Kasumi-1 (cell line): ENCODE measurements at places on chromosomes 2 and 18.
A peak's percentile ranks its signal among the peaks of the same experiment; 100 is the strongest.

DNA sequence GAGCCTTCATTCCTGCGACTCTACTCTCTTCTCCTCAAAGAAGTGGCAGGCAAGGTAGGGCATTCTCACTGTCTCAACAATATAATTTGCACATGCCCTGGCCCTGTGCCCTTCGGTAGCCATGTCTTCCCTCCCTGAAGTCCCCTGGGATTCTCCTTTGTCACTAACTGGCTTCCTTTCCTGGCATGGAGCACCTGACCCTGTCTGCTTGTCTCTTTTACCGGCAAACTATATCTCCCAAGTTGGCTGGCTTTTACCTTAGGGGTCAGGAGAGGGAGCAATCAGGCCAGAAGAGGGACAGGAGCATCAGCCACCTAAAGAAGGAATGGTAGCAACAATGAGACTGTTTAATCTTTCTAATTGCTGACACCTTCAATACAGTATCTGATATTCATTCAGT lies 51.9 kb upstream of the RMDN2 start:
- DNase-seq: no peak

- no peak for DNase-seq
These were observed 267.5 kb downstream of the TGIF1 start for GRCh38 chr18:3717376-3718025.

DNA sequence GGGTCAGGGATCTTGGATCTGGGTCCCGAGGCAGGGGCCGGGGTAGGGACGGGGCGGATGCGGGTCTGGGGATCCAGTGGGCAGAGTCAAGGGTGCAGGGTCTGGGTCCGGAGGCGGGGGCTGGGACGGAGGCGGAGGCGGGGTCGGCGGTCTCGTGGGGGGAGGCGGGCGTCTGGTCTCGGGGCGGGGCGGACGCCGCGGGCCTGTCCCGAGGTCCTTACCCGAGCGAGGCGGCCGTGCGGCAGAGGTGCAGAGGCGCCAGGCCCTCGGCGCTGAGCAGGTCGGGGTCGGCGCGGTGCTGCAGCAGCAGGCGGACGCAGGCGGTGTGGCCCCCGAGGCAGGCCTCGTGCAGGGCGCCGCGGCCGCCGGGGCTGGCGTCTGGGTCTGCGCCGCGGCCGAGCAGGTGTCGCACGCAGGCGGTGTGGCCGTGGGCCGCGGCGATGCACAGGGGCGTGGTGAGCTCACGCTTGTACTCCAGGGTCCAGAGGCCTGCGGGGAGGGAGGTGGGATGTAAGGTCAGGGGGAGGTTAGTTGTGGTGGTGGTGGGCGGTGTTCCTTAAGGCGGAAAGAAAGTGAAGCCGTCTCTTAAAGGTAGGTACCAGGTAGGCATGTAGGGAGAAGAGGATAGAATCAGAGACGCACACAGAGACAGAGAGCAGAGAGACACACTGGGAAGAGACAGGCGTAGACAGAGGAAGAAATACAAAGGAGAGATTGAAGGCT lies 26.6 kb downstream of the ASB18 start:
- no peak for DNase-seq

GRCh38 chr18:1308686-1309085 lies 404.0 kb downstream of the ADCYAP1 start:
- peak; percentile 11 for DNase-seq

DNA sequence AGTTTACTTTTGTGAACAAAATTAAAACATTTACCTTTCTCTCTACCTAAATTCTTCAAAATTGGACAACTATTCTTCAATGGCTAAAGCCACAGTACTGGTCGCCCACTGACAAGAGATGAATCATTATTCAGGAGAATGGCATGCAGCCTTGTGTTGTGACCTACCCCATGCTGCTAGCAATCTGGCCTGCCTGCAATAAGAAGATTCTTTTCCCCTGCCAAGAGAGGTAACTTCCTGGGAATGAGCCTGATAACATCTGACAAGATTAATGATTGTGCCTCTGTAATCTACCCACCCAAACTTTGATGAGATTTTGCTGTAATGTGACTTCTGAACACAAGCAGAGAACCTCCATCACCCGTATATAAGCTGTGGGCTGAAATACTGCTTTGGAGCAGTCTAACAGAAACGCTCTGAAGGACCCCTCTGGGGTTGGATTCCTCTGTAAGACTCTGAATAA lies 47.0 kb upstream of the ST3GAL5 start:
- no peak for DNase-seq

DNA sequence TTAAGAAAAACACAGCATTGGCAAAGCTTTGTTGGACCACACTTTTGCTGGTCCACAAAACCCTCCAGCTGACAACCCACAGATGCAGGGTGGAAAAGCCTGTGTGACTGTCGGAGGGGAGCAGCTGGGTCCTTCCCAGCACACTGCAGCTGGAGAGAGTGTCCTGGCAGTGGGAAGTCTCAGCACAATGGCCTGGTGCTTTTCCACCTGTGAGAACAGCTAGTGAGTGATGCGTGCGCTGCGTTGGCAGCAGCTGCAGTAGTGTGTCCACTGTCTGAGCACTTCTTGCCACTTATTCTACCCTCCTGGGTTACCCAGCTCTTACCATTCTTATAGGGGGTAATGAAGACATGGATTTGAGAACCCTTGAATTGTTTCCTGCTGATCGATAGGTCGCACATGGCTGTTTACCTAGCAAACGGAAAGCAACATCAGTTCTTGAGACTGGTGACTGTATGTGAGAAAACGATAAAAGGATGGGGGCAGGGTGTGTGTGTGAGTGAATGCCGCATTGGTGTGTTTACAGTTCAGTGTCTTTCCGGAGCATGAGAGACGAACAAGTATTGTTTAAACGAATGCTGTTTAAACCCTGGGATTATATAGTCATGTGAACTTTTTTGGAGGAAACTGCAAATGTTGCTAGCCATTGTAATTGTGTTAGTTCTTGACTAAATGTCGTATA lies 69.7 kb downstream of the LYPD6 start:
- no peak for DNase-seq

- no peak for DNase-seq
These were observed 231.8 kb upstream of the MYT1L start for GRCh38 chr2:2562867-2563266.

DNA sequence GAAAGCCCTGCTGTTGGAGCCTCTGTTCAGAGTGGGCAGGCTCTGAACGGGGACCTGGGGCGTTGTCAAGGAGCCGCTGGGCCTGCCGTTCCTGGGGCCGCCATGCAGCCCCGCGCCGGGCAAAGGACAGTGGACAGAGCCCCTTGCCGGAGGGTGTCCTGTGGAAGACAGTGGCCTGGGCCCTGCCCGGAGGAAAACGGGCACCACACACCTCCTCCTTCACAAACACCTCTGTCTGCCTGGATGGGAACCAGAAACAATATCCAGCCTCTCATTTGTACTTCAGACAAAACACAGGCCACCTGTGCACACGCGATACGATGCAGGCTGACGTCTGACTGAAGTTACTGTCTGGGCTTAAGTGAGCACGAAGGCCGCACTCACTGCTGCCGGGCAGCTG lies 233.7 kb downstream of the TWIST2 start:
- no peak for DNase-seq

GRCh38 chr2:150475479-150476250 lies 11.8 kb downstream of the RND3 start:
- DNase-seq: no peak

- DNase-seq: peak; percentile 86
These were observed at the start of gene ITGA4 for GRCh38 chr2:181457121-181457740. Gene ITGA4 (plus strand): TSS chr2:181457386. CDS start chr2:181457655, 269 bp downstream.

DNA sequence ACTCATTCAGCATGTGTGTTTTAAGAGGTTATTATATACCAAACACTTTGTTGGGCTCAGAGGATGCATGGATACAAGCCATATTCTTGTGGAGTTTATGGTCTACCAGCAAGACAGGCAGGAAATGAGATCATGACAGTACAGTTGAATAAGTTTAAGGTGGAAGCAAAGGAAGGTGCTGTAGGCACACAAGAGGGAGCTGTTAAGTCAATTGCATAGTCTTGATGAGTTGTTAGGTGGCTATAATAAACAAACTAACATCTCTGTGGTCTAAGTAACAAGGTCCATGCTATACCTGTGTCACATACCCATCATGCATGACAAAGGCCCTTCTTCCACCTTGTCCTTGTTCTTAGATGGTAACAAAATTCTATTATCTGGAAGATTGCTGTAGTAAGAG lies 538.3 kb downstream of the CNTNAP5 start:
- DNase-seq: no peak

GRCh38 chr2:31058096-31059035 lies 79.9 kb downstream of the GALNT14 start:
- no peak for DNase-seq

GRCh38 chr2:61015976-61016375 lies 1.5 kb upstream of the PEX13 start:
- DNase-seq: no peak

GRCh38 chr2:165593081-165593480 lies 123.6 kb downstream of the CSRNP3 start:
- DNase-seq: no peak

DNA sequence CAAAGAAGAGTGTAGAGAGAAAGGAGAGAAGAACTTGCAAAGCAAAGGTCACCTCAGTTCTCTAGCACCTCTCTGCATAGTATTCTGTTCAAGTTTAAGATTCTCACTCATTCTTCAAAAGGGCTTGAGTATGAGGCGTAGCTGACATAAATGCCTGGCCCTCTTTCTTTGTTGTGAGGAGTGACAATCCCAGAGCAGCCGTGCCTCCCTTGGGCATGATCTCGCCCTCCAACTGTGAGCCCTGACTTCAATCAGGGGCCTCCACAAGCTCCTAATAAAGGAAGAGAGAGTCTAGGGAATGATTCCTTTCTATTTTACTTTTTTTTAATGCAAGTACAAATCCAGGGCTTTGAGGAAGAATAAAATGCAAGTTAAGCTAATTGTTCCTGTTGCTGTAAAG lies 402.7 kb downstream of the LRP1B start:
- no peak for DNase-seq

- DNase-seq: no peak
These were observed 421.4 kb downstream of the SETBP1 start for GRCh38 chr18:45102126-45102525.

- DNase-seq: no peak
These were observed 43.0 kb downstream of the EFEMP1 start for GRCh38 chr2:55880416-55881143.

DNA sequence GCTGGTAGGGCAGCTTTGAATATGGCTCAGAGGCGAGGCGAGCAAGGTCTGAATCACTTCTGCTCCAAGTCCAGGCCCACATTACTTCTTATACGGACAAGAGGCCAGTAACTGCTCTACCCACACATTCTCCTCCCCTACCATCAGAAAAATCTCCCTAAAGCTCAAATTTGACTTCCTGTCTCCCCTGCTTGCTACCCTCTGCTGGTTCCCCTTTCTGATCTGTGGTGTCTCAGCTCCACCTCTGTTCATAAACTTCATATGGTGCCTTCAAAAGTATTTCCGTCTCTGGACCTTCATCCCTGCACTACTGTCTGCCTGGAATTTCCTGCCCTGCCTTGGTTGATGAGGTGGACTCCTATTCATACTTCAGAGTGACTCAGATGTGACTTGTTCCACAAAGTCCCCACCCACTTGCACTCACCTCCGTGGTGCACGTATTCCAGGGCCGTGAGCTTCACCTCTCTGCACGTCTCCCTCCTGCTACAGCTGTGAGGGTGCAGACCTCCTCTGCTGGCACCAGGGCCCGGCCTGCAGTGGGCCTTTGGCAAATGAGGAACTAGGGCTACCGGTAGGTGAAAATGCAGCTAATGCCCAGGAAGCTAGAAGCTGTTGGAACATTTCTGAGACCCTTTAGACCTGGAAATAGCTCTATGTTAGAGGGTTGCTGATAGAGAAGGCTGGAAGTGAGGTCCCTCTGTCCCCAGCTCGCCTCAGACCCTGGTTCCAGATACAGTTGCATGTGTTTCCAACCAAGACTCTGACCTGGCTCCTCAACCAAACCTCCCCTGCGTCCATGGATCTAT lies 24.6 kb upstream of the KCMF1 start:
- peak; percentile 95 for DNase-seq

DNA sequence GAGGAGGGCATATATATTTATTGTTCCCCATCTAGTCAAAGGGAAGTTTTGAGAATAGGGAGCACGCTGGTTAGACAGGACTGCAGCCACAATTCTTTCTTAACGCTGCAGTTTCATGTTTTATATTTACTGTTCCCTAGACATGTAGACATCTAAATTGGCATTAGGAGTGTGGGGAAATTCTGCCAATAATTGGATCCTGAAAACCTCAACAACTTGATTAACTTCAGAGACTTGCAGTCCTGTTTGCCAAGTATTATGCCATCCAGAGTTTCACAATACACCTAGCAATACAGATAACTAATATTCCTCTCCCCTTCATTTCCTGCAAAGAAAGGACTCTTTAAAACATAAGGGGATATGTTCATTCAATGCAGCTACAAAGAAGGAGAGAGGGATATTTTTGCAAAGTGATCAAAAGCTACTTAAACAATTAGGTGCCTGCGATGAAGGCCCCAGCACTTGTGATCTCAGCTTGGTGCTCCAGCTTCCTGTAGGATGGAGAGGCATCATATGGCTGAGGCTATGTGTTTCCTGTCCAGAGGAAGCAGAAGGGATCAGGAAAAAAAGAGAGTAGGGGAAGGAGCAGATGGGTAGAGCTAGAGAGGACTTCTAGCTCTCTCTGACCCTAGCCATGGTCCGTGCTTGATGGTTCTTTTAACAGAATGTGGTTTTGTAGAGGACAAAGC lies 264.4 kb downstream of the MTX2 start:
- DNase-seq: no peak

- DNase-seq: no peak
These were observed 8.9 kb upstream of the KCNK3 start for GRCh38 chr2:26683583-26683982.

DNA sequence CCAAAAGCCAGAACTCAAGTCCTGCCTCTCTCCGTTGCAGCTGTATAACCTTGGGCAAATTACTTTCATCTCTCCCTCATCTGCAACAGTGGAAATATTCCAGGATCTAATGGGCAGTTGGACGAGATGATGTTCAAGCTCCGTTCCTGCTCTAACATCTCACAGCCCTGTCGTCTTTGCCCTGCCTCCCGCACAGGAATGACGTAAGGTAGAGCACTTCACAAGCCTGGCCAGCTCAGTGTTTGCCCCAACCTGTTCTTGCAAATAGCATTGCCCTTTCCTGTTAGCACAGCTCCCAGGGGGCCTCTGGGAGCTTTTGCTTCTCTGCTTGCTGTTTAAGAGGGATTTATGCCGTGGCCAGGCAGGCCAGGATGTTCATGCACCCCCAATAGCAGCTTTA lies 107.9 kb downstream of the KLHL29 start:
- no peak for DNase-seq

- no peak for DNase-seq
These were observed 27.3 kb upstream of the EVA1A start for GRCh38 chr2:75587954-75588587.

- DNase-seq: no peak
These were observed 76.4 kb downstream of the TANC1 start for GRCh38 chr2:159044804-159045286.

GRCh38 chr2:60489289-60489688 lies 64.2 kb downstream of the BCL11A start:
- no peak for DNase-seq

- DNase-seq: no peak
These were observed 144.0 kb downstream of the IKZF2 start for GRCh38 chr2:213007290-213007838.

DNA sequence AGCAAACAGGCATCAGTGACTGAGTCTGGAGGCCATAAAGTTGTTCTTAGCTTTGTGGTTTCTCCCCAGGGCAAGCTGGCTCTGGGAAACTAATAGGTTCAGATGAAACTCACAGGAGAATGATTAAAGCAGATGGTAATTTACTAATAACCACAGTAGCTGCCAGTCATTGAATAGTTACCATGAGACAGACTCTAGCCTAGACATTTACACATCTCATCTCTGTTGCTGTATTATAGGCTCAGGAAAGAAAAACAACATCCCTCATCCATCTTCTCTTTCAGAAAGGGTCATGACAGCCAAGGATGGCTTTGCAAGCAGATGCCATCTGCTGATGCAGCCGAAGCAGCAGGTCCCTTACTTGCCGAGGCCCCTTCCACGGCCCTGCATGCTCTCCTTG lies 314.0 kb upstream of the ID2 start:
- no peak for DNase-seq
